HEK293T (cell line): ENCODE measurements at places on chromosomes 11 and 22.
A peak's percentile ranks its signal among the peaks of the same experiment; 100 is the strongest.

GRCh38 chr22:46465793-46466192, 71.6 kb downstream of the CELSR1 start:
- DNase-seq, result no peak

- no peak for DNase-seq
Observed at GRCh38 chr11:12841946-12842630, 167.0 kb upstream of the RASSF10 start.

DNA sequence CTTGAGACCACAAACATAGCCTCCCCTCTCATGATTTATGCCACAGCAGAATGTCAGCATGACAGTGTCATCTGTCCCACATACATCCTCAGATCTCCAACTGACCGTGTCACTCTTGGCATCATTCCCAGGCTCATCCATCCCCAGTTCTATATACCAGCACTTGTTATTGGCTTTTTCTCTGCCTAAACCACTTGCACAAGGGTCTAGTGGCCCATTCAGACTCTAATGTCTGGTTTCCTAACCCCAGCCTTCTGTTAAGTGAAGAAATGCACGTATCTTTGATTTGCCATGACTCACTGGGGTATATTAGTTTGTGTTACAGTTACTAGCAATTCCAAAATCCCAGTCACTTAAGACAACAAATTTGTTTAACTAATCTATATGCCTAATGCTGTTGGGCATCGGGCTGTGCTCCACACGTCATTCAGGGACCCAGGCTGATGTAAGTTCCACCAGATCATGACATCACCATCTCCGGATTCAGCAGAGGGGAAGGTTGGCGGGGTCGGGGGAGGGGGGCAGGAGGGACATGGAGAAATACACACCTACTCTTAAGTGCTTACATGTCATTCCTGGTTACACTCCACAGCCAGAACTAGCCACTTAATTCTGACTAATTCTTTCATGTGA, 517.4 kb downstream of the BUD13 start:
- no peak for DNase-seq

- no peak for DNase-seq
Observed at GRCh38 chr11:12165237-12165875, 55.0 kb downstream of the MICAL2 start.

GRCh38 chr11:65132988-65133700, 1.2 kb downstream of the SYVN1 start:
- DNase-seq, result peak; percentile 39

DNA sequence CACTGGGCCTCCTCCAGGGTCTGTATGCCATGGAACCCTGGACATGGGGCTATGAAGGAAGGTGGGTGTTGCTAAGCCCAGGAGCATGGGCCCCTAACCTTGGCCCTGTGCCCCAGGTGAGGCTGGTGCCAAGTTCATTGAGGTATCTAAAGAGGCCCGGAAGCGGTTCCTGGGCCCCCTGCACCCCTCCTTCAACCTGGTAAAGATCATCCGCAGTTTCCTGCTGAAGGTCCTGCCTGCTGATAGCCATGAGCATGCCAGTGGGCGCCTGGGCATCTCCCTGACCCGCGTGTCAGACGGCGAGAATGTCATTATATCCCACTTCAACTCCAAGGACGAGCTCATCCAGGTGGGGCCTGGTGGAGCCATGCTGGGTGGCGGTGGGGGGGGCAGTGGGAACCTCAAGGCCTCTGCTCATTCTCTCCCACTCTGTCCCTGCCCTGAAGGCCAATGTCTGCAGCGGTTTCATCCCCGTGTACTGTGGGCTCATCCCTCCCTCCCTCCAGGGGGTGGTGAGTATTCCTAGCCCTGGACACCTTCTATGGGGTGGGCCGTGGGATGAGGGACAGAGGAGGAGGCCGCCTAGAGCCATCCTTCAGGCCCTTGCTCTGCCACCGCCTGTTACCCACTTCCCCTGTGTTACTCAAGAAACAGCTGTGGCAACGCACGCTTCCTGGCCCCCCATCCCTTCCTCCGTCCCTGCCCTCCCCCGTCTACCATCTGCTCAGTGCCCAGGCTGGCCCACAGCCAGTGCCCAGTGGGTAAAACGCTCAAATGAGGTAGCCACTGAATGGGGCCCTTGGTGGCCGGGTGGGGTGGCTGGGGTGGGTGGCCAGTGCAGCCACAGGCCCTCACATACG, 3.0 kb downstream of the PNPLA2 start:
- no peak for DNase-seq

- no peak for DNase-seq
Observed at GRCh38 chr11:93567401-93567895, 24.3 kb upstream of the SMCO4 start.

- no peak for DNase-seq
Observed at GRCh38 chr11:82883853-82884252, 16.4 kb downstream of the PRCP start.

DNA sequence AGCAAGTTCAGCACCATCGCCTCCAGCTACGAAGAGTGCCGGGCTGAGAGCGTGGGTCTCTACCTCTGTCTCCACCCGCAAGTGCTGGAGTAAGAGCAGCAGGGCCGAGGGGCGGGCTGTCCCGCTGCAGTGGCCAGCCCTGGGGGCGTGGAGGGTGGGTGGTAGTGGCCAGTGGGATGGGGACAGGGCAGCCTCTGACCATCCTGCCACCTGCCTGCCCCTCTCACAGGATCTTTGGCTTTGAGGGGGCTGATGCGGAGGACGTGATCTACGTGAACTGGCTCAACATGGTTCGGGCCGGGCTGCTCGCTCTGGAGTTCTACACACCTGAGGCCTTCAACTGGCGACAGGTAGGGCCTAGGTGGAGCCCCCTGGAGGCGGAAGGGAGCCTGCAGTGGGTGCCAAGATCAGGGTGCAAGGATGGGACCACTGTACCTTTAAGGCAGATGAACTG, 15.0 kb upstream of the BBS1 start:
- DNase-seq, result no peak

DNA sequence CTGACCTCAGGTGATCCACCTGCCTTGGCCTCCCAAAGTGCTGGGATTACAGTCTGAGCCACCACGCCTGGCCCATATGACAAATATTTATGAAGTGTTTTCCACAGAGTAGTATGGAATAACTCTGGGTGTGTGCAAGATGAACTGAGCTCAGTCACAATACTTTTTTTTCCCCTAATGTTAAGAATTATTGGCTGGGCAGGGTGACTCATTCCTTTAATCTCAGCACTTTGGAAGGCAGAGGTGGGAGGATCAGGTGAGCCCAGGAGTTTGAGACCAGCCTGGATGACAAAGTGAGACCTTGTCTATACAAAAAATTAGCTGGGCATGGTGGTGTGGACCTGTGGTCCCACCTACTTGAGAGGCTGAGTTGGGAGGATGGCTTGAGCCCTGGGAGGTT, 6.4 kb downstream of the PTPRJ start:
- DNase-seq, result no peak

DNA sequence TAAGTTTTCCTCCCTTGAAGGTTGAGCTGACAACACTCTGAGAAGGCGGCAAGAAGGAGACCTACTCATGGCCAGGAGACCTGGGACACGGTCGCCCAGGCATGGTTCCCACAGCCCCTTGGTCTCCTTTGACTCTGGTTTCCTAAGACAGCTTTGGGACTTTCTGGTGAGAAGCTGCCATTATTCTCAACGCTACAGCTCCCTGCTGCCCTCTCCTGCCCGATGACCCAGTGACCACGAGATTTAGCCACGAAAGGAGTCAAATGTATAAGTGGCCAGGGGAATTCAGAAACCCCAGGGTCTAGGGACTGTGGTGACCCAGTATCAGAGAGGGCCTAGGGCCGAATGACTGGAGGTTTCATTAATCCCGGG, 699 bp upstream of the SDF2L1 start:
- no peak for DNase-seq

GRCh38 chr11:29734287-29734686, 282.5 kb downstream of the KCNA4 start:
- DNase-seq, result no peak

DNA sequence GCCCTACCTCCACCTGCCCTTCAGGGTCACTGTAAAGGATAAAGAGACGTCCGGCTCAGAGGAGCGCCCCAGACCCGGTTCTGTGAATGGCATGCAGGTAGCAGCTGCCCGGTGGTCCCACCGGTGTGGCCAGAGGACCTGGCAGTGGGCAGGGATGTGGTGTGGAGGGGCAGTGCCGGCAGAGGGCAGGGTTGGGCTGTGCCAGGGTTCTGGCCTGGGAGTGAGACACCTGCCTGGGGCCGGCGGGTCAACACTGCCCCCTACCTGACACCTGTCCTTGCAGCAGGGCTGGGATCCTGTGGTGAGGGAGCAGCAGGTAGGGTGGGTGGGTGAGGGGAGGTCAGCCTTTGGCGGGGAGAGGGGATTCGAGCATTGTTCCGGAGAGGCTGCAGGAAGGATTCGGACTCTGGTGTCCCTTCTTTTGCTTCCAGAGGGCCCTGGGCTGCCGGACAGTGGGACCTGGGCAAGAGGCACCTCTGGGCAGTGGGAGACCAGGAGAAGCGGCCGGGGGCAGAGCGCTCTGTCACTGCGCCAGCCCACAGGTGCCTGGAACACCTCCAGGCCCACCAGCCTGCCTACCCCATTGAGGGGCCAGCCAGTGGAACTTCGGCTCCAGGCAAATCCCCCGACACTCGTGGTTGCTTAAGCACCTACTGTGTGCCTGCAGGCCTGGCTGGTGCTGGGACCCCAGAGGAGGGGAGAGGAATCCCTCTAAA, 1.6 kb upstream of the PHLDA2 start:
- peak; percentile 53 for DNase-seq

- no peak for DNase-seq
Observed at GRCh38 chr22:40509401-40510134, 127.0 kb downstream of the MRTFA start.

GRCh38 chr11:126884594-126884993, 116.0 kb downstream of the KIRREL3 start:
- DNase-seq, result no peak

DNA sequence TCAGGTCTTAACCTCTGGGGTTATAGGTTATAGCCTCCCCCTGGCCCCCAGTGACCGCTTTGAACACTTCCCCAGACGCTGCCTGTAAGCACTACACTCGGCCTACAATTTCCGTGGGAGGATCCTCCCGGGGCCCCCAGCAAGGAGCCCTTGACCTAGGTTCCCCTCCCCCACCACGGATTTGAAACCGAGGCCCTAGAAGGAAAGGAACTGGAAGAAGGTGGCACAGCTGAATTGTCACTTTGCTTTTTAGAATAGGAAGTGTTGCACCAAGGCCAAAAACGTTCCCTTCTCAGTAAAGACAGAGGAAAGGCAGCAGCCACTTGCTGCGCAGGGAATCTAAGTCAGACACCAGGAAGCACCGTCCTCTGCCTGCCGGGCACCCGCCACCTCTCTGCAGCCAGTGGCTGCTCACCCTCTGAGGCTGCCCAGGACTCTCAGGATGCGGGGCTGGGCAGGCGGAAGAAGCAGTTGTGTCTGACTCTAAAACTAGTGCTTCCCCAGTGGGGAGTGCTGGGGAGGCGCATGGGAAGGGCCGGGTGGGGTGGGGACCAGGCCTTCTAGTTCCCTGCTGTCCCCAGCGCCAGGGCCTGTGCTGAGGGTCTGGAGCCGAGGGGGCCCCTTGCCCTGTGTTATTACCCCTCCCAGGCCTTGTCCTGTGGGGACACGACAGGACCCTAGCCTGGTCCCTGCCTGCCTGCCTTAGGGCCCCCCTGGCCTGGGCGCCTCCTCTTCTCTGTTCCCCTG, 7.9 kb upstream of the FLRT1 start:
- DNase-seq, result no peak

GRCh38 chr11:81104051-81104450, 1629.6 kb downstream of the FAM181B start:
- DNase-seq, result no peak

DNA sequence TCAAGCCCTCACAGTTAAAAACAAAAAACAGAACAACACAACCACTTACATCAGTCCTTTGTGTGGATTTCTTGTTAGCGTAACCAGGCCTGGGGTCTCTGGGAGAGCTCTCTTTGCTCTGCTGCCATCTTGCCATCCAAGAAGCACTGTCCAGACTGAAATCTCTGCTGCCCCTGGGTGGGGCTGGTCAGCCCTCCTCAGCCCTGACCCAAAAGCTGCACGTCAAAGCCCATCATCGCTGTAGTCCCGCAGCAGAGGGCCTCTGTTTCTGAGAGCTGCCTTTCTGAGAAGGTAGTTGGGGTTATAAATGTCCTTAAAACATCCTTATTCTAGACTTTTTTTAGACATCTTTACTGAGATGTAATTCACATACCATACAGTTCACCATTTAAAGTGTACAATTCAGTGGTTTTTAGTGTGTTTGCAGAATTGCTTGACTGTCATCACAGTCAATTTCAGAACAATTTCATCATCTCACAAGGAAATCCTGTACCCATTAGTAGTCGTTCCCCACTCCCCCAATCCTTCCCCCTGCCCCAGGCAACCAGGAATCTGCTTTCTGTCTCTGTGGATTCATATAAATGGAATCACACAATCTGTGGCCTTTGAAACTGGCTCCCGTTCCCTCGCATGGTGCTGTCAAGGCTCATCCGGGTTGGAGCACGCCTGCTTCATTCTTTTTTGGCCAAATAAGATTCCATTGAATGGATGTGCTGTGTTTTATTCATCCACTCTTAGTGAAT, 94.9 kb downstream of the TBC1D22A start:
- no peak for DNase-seq

DNA sequence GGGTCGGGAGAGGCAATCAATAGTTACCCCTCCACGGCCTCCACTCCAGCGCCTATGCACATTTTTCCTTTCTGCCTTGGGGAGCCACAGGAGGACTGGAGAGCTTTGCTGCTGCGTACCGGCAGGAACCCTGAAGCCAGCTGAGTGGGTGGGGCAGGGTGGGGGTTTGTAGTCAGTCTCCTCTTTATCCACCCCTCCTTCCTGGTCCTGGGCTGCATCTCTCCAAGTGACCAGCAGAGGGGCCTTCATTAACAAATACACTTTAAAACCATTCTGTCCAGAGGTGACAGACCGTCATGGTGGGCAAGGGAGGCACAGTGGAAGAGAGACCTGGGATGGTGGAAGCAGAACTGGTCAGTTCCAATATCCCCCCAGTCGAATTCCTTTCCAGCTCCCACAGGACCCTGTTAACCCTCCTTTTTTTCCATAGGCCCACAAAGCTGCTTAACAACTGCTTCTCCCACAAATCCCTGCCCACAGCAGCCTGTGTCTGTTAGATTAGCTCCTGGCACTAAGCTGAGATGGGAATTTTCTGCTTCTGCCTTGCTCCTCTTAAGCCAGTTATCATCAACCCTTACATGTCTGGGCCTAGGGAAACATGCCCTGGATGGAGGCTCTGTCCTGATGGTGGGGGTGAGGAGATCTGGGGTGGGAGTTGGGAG, 3.9 kb upstream of the ABCG4 start:
- DNase-seq, result peak; percentile 87

DNA sequence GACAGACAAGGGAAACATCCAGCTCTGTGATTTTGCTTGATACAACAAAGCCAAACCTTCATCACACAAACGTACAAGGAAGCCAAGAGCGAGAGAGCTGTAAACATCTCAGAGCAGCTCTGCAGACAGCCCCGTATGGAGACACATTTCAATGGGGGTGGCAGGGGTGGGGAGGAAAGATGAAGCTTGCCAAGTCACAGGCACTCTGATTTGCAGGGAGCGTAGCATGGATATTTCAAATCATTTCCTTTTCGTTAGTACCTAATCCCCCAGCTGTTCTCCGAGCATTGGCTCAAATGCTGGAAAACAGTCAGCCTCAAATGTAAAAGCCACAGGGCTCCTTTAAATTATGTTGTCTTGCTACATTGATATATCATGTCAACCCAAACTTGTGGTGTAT, 458.9 kb upstream of the CADM1 start:
- no peak for DNase-seq

- no peak for DNase-seq
Observed at GRCh38 chr11:110035357-110035756, 57.8 kb upstream of the ZC3H12C start.

- no peak for DNase-seq
Observed at GRCh38 chr11:100774859-100775258, 87.8 kb downstream of the ARHGAP42 start.

GRCh38 chr22:42969348-42969975, 45.5 kb downstream of the PACSIN2 start:
- no peak for DNase-seq

GRCh38 chr11:126277780-126278179, 5.1 kb upstream of the TIRAP start:
- DNase-seq, result no peak
